ENCODE measurements at places on chromosomes 1 and 21.

DNA sequence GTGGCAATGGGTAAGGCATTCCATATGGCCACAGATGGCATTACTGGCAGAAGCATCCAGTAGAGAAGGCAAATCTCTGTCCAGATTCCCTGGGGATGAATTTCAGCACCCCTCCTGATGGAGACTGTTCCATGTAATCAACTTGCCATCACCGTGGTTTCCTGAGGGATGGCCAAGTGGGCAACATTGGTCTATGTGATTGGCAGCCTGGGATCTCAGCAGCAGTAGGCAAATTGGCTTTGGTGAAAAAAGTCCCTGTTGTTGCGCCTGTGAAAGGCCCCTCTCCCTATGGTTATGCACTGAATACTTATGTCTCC lies 19.3 kb downstream of the DMRTB1 start:
- DNase-seq, result no peak

- DNase-seq, result no peak
Observed at GRCh38 chr21:14070049-14070893, 140.5 kb downstream of the LIPI start.

GRCh38 chr1:56617141-56617540 lies 28.0 kb upstream of the PRKAA2 start:
- DNase-seq, result no peak

DNA sequence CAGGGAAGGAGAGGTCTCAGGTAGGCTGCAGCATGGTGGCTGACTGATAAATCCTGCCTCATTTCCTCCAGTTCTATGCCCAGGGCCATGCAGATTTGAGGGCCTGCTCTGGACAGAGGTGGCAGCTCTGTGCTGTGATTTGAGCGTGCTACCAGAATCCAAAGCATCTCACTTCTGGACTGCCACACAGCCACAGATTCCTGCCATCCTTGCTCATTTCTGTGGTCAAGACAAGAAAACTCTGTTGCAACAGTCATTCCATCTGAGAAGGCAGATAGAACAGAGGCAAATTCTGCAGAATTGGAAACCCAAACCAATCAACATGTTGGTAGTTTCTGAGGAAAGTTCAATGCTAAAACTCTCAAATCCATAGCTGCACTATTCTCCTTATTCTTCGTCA lies 102.8 kb upstream of the GALNT2 start:
- DNase-seq, result no peak

- DNase-seq, result no peak
Observed at GRCh38 chr1:110873856-110874255, 908 bp downstream of the CD53 start.

GRCh38 chr1:184640505-184640904 lies 114.2 kb downstream of the EDEM3 start:
- no peak for DNase-seq

DNA sequence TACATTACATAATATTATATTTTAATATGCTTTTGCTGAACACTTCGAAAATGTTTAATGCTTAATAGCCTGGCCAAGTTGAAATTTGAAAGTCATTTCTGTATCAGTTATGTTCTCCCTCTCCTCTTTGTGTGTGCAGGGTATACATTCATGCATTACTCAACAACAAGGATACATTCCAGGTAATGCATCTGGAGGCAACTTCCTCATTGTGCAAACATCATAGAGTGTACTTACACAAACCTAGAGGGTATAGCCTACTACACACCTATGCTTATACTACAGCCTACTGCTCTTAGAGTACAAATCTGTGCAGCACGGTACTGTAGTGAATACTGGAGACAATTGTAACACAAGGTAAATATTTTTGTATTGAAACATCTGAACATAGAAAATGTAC lies 407.3 kb downstream of the MRPL39 start:
- no peak for DNase-seq

DNA sequence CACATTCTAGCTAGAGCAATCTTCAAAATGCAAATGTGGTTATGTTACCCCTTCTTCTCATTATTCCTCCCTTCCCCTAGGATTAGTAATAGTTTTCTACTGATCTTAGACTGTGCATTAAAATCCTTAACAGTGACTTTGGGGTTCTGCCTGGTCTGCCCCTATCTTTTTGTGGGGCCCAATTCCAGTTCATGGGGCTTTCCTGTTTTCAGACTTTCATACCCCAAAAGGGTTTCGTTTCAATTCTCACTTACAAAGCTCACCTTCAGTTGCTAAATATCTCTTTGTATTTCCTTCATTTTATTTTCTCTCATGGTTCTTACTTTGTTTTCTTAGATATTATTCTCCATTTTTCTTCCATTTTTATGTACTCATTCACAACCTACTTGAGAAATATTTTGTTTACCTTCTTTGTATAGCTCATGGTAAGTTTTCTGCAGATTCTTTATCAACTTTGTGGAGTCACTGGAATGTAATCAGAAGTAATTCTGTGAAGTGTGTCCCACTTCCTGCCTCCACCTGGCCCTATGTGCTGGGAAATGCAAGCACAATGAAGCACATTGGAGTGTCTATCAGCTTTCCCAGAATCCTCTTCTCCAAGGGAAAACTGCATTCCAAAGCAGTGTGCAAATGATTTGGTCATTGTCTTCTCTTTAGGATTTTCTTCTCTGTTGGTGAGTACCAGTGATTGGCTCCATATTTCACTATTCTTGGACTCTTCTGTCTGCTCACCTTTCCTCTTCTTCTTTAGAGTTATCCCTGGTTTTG lies 350.2 kb downstream of the ZNF326 start:
- DNase-seq, result no peak

GRCh38 chr1:185080422-185080821 lies 35.1 kb downstream of the RNF2 start:
- no peak for DNase-seq

GRCh38 chr1:1617516-1617915 lies 2.2 kb downstream of the MIB2 start:
- no peak for DNase-seq

DNA sequence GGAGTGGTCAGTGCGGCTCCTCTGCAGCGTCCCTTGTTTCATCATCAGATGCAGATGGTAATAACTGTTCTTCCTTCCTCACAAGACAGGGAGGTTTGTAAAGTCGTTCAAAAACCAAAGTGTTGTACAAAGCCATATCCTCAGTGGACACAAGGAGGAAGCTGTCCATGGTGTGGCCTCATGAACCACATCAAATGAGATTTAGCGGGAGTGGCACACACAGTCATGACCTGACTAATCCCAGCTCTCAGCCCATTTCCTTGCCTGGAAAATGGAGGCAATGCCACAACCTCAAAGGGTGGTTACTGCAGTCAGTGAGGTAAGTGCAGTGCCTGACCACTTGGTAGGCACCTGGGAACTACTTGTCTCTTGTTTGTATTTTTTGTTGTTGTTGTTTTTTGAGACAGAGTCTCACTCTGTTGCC lies 13.4 kb downstream of the ENTREP3 start:
- no peak for DNase-seq

GRCh38 chr1:110242731-110243130 lies 32.6 kb downstream of the KCNC4 start:
- DNase-seq, result peak; percentile 38

All from LNCaP clone FGC (cell line).